ENCODE measurements at places on chromosomes 12 and 14.

GRCh38 chr12:92218394-92219077, 72.9 kb upstream of the BTG1 start:
- no peak for DNase-seq

DNA sequence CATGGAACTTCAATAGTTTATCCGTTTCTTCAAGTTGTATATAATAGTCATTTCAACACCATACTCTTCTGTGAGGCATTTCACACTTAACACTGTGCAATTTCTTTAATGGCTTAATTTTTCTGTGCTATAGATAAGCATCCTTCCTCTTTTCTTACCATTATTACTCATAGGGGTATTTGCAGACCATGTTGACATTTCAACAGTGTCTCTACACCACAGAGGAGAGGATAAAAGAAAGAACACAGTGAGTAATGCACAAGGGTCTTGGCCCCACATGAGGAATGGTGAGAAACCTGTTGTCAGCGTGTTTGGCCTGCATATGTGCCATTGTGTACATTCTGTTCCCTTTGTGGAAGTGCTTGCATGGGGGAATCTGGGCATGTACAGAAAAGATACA, 421.5 kb upstream of the MDGA2 start:
- DNase-seq = no peak

GRCh38 chr14:91521061-91521640, 11.0 kb upstream of the PPP4R3A start:
- no peak for DNase-seq

DNA sequence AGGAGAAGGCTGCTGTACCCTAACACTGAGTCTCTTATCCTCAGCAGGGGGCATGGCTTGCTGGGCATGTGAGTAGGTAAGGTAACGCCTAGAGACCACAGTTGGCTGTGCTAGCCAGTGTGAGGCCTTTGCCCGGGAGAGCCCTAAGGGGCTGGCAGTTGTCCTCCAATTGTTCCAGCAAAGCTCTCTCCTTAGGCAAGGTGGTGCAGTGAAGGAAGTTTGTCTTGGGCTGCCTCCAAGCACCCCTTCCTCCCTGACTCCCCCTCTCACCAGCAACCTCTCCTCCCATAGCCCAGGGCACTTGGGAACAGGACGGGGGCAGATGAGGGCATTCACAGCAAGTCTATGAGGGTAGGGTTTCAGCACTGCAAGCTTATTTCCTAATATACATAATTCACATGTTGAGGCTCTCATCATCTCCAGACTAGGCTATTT, 23.0 kb downstream of the LACRT start:
- DNase-seq = no peak

GRCh38 chr12:92546259-92546634, 156.5 kb upstream of the PLEKHG7 start:
- no peak for DNase-seq

GRCh38 chr14:63470962-63471793, 72.0 kb downstream of the PPP2R5E start:
- DNase-seq = no peak

GRCh38 chr12:68568922-68569569, 41.7 kb upstream of the RAP1B start:
- DNase-seq = no peak

- no peak for DNase-seq
Observed at GRCh38 chr12:123532019-123532418, 1.5 kb downstream of the RILPL1 start.

GRCh38 chr12:91093341-91093740, 18.0 kb downstream of the LUM start:
- DNase-seq = no peak

DNA sequence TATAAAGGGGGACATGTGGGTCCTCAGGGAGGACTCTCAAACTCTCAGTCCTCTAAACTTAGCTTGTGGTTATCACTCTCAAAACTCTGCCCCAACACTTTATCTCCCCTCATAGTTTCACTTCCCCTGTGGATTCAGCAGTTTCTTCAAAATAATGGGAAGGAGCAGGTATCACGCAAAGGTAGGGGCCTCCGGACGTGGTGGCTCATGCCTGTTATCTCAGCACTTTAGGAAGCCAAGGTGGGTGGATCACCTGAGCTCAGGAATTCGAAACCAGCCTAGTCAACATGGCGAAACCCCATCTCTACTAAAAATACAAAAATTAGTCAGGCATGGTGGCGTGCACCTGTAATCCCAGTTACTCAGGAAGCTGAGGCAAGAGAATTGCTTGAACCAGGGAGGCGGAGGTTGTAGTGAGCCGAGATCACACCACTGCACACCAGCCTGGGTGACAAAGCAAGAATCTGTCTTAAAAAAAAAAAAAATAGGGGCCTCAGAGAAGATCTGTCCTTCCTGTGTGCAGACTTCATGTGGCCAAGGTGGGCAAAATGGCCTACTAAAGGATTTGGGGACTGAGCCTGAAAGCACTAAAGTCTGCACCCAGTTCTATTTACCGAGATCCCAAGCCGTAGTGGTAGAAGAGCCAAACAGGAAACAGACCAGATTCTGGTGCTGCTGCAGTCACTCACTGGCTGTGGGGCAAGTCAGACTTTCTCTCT, 6.4 kb downstream of the ITGB7 start:
- DNase-seq = no peak
